Cardiac fibroblast (primary cell): ENCODE measurements at places on chromosomes 4 and X.
A peak's percentile ranks its signal among the peaks of the same experiment; 100 is the strongest.

DNA sequence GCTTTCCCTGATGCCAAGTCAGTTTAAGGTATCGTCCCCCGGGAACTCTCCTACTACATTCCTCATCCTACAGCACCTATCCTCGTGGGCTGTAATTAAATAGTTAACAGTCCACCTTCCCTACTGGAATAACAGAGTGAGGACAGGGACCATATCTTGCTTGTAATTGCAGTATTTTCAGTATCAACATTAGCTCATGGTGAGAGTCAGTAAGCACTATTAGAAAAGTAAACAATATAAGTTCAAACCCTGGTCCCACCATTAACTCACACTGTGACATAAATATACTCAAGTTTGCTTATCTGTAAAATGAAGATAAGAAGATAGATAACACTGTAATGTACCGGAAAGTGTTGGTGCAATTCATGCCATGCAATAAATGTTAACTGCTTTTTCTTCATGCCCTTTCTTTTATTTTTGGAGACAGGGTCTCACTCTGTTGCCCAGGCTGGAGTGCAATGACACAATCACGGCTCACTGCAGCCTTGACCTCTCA is 61.3 kb downstream of the SH3RF1 start:
- DNase-seq = no peak

GRCh38 chrX:108091878-108092291 is 307 bp downstream of the ATG4A start:
- no peak for DNase-seq

GRCh38 chr4:75843596-75843995 is 58.7 kb downstream of the PPEF2 start:
- no peak for DNase-seq

- peak; percentile 59 for DNase-seq
These were observed 445.5 kb upstream of the SPANXN1 start for GRCh38 chrX:144801786-144802185.

DNA sequence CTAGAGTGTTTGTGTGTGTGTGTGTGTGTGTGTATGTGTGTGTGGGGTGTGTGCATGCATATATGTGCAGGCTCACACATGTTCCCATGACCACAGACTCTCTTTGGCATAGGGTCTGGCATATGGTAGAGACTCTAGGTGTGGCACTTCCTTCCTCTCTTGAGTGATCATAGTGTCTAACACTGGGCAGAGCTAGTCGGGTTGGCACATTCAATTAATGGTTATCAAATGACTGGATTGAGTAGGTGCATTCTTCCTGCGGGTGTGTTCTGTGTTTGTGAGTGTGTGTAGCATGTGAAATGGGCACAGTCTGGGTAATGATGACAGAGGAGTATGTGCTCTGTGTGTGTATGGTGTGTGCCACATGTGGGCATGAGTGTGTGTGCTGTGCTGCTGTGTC is 106.5 kb downstream of the EFNB1 start:
- no peak for DNase-seq

DNA sequence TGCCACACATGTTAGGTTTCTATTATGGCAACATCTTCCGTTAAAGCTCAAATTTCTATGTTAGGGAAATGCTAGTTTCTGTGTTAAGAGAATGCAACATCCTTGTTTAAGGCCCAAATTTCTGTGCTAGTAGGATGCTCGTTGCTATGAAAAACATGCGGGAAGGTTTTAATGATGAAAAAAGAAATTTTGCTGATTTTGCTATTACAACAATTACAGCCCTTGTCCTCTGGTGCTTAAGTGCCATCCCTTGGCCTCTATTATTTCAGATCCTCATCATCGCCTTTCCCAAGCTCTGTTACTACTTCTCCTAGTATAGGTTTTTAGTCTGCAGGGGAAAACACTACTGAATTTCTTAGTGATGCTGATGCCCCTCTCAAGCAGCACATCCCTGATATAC is 412.6 kb upstream of the NDST3 start:
- no peak for DNase-seq

DNA sequence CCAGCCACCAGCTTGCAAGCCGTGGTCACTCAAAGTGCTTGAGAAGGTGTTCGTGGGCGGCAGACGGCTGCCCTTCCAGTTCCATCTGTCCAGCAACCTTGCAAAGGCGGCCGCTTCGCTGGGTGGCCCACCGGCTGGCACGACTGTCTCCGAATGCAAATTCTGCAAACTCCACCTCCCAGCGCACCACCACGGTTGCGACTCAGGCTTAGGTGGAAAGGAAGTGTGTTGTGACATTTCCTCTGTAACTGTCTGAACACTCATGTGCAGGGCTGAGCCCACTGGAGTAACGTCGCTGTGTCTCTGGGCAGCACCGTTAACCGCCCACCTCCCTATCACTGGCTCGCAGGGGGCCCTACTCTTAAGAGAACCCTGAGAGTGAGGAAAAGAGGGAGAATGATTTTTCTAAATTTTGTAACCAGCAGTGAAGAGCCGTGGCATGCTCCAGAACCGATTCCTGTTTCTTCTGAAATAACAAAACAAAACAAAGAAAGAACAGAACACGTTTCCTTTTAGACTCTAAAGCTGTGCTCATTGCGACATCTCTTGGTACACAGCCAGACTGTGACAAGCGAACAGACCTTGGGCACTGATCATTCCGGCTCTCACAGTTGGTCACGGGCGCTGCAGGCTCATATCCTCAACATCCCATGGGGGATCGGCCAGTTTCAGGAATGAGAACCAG is at the start of gene P2RY8:
Gene P2RY8 (minus strand): TSS at position 155 of the 685 bp plus-strand sequence. CDS start 70,627 bp downstream, outside the sequence.
- peak; percentile 28 for DNase-seq

DNA sequence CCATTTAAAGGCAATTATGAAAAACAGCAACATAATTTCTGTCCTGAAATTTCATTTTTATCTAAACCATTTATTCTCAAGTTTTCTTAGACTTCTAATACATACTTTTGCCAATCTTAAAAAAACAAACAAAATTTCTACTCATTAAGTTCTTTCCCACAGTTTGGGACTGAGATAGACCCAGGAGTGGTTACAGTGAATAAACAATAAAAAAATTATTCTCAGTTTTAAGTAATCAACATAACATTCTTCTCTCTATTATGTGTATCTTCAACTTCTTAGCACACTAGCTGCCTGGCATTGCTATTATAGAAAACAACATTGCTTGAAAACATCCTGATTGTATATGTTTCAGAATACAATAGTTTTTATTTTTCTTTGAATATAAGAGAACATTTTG is 532.8 kb downstream of the IL15 start:
- no peak for DNase-seq

DNA sequence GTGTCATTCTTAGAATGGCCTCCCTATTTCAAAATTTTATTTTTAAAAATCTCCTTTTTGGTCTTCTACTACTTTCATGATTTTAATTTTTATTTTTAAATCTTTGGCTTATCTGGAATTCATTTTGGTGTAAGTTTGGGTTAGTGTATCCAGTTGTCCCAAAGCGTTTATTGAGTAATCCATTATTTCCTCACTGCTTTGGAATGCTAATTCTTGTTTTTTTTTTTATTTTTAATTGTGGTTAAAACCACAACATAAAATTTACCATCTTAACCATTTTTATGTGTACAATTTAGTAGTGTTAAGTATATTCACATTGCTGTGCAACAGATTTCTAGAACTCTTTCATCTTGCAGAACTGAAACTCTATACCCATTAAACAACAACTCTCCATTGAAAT is 8.7 kb downstream of the CITED1 start:
- DNase-seq = no peak

DNA sequence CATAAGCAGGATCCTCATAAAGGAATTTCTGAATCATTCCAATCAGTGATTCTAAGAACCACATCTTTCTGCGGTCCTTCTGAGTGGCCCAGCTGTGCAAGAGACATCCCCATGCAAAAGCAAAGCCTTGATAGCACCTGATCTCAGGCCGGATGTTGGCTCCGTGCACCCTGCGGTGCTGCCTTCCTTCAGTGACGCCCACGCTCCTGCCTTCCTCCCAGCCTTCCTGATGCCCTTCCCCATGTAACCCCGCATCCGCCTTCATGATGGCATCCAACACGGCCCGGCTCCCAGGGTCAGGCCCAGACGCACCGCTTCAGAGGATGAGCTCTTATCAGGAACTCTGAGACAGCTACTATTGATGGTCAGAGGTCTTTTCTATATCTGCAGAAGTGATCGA is 20.4 kb upstream of the CYP4V2 start:
- DNase-seq = no peak

DNA sequence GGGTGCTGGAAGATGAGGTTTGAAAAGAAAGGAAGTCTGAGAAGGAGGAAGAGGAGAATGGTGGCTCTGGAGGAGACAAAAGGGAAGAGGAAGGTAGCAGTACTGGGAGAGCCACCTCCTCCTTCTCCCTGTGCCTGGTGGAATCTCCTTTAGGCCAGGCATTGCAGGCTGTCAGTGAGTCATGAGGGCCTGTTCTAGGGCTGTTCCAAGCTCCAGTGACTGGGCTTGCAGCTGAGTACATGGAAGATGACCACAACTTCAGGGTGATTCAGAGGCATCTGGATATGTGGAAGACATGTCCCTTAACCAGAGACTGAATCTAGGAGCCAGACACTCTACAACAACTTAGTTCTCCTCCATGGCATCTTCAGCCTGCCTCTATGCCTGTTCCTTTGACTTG is 107.8 kb downstream of the EFNB1 start:
- peak; percentile 73 for DNase-seq

DNA sequence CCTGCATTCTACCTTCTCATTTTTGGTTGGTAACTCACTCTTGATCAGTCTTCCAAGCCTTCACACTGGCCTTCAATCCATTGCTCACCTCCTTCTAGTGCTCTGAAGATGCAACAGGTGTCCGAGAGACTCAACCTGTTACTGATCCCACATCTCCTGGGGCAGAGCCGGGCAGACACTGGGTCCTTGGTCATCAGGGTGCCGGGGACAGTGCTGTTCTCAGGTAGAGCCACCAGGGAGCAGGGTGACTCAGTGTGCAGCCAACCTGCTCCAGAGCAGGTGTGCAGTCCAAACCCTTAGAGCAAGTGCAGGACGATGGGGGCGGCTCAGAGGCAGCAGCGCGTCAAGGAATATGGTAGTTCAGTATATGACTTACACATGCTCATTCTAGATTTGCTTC is 188.4 kb downstream of the DHX15 start:
- DNase-seq = no peak

DNA sequence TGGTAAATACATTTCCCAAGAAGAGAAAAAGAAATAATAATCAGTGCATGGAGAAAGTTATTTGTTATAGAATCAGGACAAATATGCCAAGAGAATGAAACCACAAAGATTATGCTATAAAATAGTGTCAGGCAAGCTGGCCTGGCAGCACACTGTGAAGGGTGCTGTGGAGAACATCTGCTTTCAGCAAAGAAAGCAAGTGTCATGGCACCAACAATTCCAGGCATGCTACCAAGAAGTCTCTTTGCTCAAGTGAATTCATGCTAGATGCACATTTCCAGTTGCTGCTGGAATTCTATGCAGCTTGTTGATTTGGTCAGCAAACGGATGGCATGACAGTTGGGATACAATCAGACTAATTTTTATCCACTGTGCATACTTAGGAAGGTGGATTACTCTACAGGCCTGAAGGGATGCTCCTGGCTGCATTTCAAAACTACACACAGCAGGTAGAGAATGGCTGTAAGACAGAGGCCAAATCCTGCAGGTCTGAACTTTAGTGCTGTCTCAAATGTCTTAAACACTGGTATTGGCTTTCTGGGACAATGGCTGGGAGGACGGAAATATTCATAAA is 154.6 kb upstream of the FAT1 start:
- no peak for DNase-seq

DNA sequence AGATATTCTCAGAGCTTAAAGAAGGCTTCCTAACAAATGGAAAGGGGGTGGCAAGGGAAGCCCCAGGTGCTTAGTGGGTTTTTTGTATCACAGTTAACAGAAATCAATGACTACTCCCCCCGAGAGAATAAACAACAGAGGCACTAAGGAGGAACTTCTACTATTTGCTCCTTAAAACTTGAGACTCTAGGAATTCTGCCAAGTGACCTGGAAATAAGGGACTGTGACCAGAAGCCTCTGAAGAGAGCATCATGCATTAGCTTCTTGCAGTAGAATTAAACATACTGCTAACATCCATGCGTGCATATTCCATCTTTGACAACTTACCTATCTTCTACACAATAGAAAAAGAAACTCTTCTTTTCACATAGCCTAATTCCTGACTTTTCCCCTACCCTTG is 86.8 kb downstream of the CAMK2D start:
- DNase-seq = no peak

GRCh38 chr4:148052448-148052847 is 320.6 kb downstream of the ARHGAP10 start:
- no peak for DNase-seq

- DNase-seq = no peak
These were observed 19.5 kb upstream of the MAN2B2 start for GRCh38 chr4:6555519-6555918.

GRCh38 chr4:39169426-39169825 is 12.9 kb upstream of the WDR19 start:
- no peak for DNase-seq

DNA sequence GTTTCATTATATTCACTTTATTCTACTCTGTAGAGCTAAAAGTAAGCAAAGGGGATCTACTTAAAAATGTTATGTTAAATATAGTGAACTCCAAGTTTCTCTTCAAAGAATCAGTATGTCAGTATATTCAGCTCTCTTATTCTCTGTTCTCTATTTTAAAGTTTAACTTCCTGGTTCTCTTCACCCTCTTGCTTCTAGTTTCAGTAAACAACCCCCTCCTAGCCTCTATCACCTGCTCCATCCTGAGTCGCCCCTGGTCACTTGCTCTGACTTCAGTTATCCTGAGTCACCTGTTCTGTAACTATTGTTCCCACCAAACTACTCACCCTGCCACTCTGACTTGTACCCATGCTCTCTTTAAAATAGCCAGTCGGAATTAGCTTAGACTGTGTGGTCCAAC is 180.9 kb upstream of the AADAT start:
- DNase-seq = no peak

GRCh38 chrX:67781132-67781531 is 237.3 kb downstream of the AR start:
- DNase-seq = no peak

GRCh38 chrX:41858161-41858775 is 65.1 kb downstream of the CASK start:
- no peak for DNase-seq

DNA sequence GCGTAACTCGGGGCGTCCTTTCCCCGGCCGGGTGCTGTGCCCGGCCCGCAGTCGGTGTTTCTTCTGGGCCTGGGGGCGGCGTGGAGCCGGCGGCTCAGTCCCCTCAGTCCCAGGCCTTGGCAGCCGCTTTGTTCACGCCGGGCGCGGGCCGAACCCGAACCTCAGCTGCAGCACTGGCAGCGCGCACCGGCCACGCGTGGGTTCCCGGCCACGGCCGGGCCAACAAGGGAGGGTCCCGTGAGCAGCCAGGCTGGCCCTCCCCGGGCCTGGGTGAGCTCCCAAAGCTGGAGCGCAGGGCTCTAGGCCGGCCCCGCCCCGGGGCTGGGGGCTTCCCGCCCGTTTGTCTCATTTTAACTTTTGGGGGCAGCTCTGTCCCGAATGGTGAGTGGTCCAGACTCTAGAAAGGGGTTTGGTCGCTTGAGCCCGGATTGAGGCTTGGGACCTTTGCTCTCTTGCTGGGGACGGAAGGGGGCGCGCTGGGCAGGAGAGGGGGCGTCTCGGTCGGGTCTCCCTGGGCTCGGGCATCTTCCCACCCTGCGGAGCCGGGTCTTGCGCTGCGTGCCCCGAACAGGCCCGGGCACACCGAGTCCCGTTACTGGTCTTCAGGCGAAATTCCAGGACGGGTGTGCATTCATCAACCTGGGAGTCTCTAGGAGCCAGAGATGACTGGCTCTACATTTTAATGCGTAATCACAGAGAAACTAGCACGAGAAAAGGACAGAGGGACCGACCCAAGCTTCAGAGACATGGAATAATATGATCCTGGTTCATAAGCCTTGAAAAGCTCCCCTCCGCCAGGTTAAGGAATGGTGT is 177.1 kb downstream of the CBR4 start:
- peak; percentile 35 for DNase-seq
